HFFc6 (cell line): ENCODE measurements at places on chromosomes 16 and 17. TPM values are rescaled to one million over a fixed set of nuclear protein-coding genes. Genes with fewer than 3 reads are reported as not detected.

- H3K27ac ChIP-seq = no peak overlapping the region
- H3K36me3 ChIP-seq = no peaks in the 10 kb centered on the region
- H3K27me3 ChIP-seq = no peaks in the 10 kb centered on the region
- DNase-seq = no peak
- H3K4me1 ChIP-seq = no peaks in the 10 kb centered on the region
These were observed 699.2 kb upstream of the RBFOX1 start for GRCh38 chr16:6633456-6633855.

OTOP3 gene
- total RNA-seq = not detected in 3 replicates

DNA sequence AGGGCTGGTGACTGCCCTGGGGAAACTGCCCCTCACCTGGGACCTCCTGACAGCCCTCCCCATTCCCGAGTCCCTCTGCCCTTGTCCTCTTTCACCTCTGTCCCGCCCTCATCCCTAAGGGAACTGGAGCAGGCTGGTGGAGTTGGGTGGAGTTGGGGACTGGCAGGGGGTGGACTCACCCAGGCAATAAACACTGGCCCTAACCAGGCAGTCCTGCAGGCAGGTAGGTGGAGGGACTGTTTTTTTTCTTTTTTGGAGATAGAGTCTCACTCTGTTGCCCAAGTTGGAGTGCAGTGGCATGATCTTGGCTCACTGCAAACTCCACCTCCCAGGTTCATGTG is 11.7 kb downstream of the GCGR start:
- DNase-seq = no peak
- H3K36me3 ChIP-seq = no peaks in the 10 kb centered on the region
- no peak overlapping the region for H3K27ac ChIP-seq
- H3K27me3 ChIP-seq = no peaks in the 10 kb centered on the region

DNA sequence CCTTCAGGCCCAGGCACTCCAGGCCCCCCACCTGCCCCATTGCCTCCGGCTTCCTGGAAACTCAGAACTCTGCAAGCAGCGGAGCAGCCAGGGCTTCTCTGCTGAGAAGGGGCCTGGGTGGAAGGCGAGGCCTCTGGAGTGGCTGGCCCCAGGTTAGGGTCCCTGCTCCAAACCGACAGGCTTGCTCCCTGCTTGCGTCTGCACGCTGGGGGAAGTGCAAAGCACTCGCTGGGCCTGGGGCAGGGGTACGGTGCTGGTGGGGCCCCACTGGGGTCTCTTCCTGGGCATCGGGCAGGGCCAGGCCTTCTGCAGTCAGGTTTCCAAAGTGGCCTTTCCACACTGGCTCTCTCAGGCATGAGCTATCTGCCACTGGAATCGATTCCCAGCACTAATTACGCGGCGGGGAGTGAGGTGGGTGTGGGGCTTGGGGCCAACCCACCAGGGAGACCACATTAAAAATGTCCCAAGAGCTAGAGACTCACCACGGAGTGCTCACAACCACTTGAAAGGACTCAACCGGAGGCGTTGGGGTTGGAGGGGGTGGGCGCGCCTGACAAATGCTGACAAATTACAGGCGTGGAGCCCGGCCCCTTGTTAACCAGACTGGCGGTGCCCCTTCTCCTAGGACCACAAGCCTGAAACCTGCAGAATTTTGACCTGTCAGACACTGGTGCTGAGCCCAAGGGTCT is 17.9 kb downstream of the FAM83G start:
- peaks cover 2% of the 10 kb centered on the region; the same call in 1 of the 2 replicates for H3K27me3 ChIP-seq
- peaks cover 18% of the 10 kb centered on the region for H3K4me1 ChIP-seq
- H3K27ac ChIP-seq = no peak overlapping the region
- H3K4me3 ChIP-seq = no peak overlapping the region
- no peaks in the 10 kb centered on the region for H3K36me3 ChIP-seq

GRCh38 chr17:79793924-79794304 is 3.0 kb downstream of the CBX8 start:
- DNase-seq = no peak
- H3K4me3 ChIP-seq = peak overlapping the region; percentile 83
- peaks cover 19% of the 10 kb centered on the region for H3K27me3 ChIP-seq
- H3K36me3 ChIP-seq = no peaks in the 10 kb centered on the region
- H3K4me1 ChIP-seq = peaks cover 26% of the 10 kb centered on the region
- peak overlapping the region; percentile 82 for H3K27ac ChIP-seq

- no peaks in the 10 kb centered on the region for H3K4me1 ChIP-seq
- no peaks in the 10 kb centered on the region for H3K36me3 ChIP-seq
- DNase-seq = no peak
- H3K27ac ChIP-seq = no peak overlapping the region
- no peak overlapping the region for H3K4me3 ChIP-seq
These were observed 94.6 kb upstream of the DHX40 start for GRCh38 chr17:59470624-59471297.

VMO1 gene
- not detected in 2 replicates for total RNA-seq

DNA sequence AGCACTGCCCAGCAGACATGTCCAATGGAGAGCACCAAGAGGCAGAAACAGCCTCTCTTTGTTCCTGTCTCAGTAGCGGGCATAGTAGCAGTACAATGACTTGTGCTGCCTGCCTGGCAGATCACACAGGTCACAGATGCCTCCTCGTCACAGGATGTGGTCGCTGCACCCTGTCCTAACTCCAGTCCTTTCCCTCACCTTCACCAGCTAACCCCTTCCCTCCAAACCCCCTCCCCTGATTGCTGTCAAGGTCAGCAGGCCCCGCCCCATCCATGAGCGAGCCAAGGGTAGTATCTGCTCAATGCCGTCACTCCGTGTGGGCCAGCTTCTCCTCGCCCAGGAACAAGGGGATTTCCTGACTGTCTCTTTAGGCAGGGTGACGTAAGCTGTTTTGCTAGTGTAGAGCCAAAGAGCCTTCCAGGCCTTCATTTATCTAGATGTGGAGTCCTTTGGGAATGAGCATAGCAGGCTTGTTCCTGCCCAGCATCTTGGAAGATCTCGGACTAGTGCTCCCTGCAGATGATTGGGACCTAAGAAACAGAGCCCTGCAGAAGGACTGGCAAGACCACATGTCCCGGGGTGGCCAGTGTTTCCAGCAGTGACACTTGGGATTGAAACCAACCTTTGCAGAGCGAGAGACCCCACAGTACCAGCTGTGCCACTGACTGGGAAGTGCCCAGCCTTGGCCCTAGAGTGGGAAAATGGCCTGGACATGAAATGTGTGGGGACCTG is 75.9 kb upstream of the TNRC6C start:
- no peak overlapping the region for H3K4me3 ChIP-seq
- H3K27me3 ChIP-seq = peaks cover 28% of the 10 kb centered on the region
- peaks cover 15% of the 10 kb centered on the region for H3K4me1 ChIP-seq
- no peaks in the 10 kb centered on the region for H3K36me3 ChIP-seq
- DNase-seq = no peak
- H3K27ac ChIP-seq = no peak overlapping the region

DNA sequence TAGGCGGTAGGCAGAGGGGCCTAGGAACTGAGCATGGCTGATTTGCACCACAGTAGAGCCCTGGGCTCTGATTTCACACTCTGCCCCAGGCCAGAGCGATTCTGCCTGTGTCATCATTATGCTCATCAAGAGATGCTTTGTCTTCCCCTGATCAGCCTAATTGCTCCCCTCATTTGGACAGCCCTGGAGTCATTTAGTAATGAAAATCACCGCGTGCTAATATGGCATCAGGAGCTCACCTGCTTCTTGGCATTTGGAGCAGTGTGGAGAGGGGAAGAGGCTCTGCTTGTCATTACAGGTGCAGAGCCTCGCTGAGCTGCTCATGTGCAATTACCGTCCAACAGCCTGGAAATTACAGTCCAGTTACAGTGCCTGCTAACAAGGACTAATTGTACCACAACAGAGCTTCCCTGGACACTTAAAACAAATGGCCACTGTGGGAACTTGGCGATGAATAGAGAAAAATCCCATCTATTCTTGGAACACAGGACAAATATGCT is 157.1 kb upstream of the WSCD1 start:
- H3K36me3 ChIP-seq = peaks cover 5% of the 10 kb centered on the region; the same call in 1 of the 2 replicates
- H3K27ac ChIP-seq = no peak overlapping the region
- H3K4me1 ChIP-seq = no peaks in the 10 kb centered on the region
- H3K27me3 ChIP-seq = peaks cover 2% of the 10 kb centered on the region; the same call in 1 of the 2 replicates
- DNase-seq = no peak

DNA sequence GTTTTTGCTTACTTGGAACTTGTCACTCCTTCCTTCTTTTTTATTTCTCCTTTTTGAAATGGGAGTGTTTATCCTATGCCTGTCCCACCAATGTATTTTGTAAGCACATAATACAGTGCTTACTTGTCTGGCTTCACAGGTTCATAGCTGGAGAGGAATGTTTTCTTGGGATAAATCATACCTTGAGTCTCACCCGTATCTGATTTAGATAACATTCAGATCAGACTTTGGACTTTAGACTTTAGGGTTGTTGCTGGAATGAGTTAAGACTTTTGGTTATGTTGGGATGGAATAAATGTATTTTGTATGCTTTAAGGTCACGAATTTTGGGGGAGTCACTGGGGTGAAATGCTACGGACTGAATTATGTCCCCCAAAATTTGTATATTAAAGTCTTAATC is 13.0 kb upstream of the LRRC75A start:
- H3K4me3 ChIP-seq = no peak overlapping the region
- no peaks in the 10 kb centered on the region for H3K36me3 ChIP-seq
- peaks cover 15% of the 10 kb centered on the region for H3K27me3 ChIP-seq
- DNase-seq = no peak

DNA sequence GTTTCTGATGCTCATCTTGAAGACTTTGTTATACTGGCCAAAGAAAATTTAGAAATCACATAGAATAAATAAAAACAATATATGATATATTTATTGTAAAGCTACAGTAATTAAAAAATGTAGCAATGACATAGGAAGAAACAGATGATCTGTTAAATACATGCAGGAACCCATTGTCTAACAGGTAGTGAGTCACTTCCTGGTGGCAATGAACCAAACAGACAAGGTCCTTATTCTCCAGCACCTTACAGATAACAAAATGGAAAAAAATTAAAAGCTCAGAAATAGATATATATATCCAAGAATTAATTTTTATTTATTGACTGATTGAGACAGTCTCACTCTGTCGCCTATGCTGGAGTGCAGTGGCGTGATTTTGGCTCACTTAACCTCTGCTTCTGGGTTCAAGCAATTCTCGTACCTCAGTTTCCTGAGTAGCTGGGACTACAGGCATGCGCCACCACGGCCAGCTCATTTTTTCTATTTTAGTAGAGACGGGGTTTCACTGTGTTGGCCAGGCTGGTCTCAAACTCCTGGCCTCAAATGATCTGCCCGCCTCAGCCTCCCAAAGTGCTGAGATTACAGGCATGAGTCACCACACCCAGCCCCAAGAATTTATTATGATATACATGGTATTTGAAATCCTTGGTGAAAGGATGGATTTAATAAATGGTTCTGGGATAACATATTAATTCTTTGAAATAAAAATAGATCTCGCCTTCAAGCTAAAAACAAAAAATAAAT is 7.5 kb downstream of the NETO2 start:
- no peak overlapping the region for H3K4me3 ChIP-seq
- DNase-seq = no peak
- H3K27ac ChIP-seq = no peak overlapping the region
- H3K36me3 ChIP-seq = no peaks in the 10 kb centered on the region; the same call in 1 of the 2 replicates

PNMT gene
- total RNA-seq = not detected in 2 replicates

GRCh38 chr16:11618107-11618717 is 31.5 kb upstream of the LITAF start:
- DNase-seq = no peak
- no peak overlapping the region for H3K27ac ChIP-seq
- peaks cover 2% of the 10 kb centered on the region for H3K27me3 ChIP-seq
- no peak overlapping the region for H3K4me3 ChIP-seq
- H3K4me1 ChIP-seq = peaks cover 33% of the 10 kb centered on the region

- H3K4me3 ChIP-seq = no peak overlapping the region
- peaks cover 3% of the 10 kb centered on the region; the same call in 1 of the 2 replicates for H3K27me3 ChIP-seq
- no peak overlapping the region for H3K27ac ChIP-seq
- peaks cover 14% of the 10 kb centered on the region for H3K4me1 ChIP-seq
These were observed 11.0 kb downstream of the ABHD15 start for GRCh38 chr17:29555840-29556239.

DNA sequence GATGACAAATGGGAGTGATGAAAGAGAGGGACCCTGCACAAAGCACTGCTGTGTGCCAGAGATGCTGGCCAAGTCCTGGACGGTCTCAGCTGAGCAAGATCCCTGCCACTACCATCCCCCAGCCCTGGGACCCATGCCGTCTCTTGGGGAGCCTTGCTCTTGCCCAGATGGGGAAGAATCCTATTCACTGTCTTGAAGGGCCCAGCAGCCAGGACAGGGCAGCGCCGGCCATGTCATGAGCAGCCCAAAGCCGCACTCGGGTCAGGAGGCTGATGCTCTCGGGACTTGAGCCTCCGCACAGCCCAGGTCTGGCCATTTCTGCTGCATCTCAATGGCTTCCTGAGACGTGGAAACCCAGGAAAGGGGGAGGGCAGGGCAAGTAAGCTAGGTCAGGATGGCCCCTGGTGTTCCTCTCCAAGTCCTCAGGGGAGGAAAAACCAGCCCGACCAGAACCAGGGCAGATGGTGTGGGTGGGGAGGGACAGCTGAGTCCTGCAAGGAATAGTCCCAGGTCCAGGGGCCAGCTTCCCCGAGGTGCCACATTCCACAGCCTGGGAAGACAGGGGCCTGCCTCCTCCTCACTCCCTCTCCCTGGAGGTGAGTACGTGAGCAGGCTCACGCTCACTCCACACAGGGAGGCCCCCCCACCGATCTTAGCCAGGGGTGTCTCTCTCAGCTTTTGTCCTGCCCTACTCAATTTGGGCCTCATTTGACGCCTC is 7.8 kb upstream of the KRT19 start:
- H3K36me3 ChIP-seq = no peaks in the 10 kb centered on the region
- no peak overlapping the region for H3K27ac ChIP-seq
- peaks cover 1% of the 10 kb centered on the region for H3K27me3 ChIP-seq
- DNase-seq = no peak
- H3K4me3 ChIP-seq = no peak overlapping the region

DNA sequence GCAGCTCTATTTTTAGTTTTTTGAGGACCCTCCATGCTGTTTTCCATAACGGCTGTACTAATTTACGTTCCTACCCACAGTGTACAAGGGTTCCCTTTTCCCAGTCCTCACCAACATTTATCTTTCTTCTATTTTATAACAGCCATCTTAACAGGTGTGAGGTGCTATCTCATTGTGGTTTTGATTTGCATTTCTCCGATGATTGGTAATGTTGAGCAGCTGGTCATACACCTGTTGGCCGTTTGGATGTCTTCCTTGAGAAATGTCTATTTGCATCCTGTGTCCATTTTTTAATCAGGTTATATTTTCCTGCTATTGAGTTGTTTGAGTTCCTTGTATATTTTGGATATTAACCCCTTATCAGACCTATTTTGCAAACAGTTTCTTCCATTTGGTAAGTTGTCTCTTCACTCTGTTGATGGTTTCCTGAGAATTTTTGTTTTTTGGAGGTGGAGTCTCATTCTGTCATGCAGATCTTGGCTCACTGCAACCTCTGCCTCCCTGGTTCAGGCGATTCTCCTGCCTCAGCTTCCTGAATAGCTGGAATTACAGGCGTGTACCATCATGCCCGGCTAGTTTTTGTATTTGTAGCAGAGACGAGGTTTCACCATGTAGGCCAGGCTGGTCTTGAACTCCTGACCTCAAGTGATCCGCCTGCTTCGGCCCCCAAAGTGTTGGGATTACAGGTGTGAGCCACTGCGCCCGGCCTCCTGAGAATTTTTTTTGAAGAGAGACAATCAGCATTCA is 279.6 kb downstream of the SNX29 start:
- H3K4me3 ChIP-seq = no peak overlapping the region
- no peaks in the 10 kb centered on the region for H3K36me3 ChIP-seq
- H3K27me3 ChIP-seq = no peaks in the 10 kb centered on the region; the same call in 1 of the 2 replicates
- peaks cover 8% of the 10 kb centered on the region for H3K4me1 ChIP-seq
- no peak for DNase-seq

CARD14 gene
- total RNA-seq = not detected in 3 replicates

- no peaks in the 10 kb centered on the region for H3K36me3 ChIP-seq
- H3K27ac ChIP-seq = no peak overlapping the region
- no peaks in the 10 kb centered on the region for H3K4me1 ChIP-seq
- H3K4me3 ChIP-seq = no peak overlapping the region
These were observed 29.9 kb downstream of the RAD51C start for GRCh38 chr17:58722274-58722673.
